ENCODE measurements at places on chromosomes 1 and 21.

GRCh38 chr1:171173069-171173468, 12.0 kb upstream of the FMO2 start:
- DNase-seq: no peak

GRCh38 chr1:170707959-170708655, 44.2 kb downstream of the PRRX1 start:
- DNase-seq: no peak

DNA sequence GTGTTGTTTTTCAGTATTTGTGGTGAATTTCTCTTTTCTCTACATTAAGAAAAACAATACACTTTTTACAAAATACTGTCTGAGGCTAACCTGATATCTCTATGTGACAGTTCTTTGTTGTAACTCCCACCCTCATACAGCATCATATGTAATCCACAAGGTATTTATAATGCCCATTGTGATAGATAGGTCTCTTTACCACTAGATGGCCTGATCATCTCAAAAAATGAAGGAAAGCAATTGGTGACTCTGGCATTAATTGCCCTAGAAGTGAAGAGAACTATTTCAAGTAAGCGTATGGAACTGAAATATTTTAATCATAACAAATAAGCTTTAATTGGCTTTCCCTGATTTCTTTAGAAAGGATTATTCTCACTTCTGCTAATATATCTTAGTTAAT, 36.2 kb upstream of the HFM1 start:
- no peak for DNase-seq

DNA sequence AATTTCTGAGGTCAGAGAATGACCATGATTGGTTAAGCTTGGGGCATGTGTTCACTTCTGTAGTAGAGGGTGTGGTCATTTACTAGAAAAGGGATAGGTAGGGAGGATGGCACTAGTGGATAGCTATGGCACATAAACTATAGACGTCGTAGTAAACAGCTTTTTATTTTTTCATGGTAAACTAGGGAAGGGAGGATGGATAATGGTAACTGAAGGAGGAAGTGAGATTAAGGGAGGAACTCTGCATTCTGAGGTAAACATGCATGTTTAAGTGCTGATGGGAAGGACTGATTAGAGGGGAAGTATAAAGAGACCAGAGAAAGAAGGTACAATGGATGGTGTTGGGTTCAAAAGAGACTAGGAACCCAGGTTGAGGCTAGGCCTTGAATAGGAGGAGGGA, 26.9 kb downstream of the PTGS2 start:
- DNase-seq: no peak

GRCh38 chr21:41427556-41427955, 1.5 kb downstream of the MX1 start:
- no peak for DNase-seq

GRCh38 chr1:59570524-59570923, 244.2 kb upstream of the HOOK1 start:
- no peak for DNase-seq

- DNase-seq: no peak
These were observed 192.3 kb upstream of the C1orf87 start for GRCh38 chr1:60265560-60266535.

- no peak for DNase-seq
These were observed 9.7 kb upstream of the TEDDM1 start for GRCh38 chr1:182410138-182410537.

GRCh38 chr1:177858332-177858821, 111.5 kb downstream of the SEC16B start:
- no peak for DNase-seq

- DNase-seq: no peak
These were observed 131.6 kb downstream of the PTGER3 start for GRCh38 chr1:70916034-70916427.

- DNase-seq: peak; percentile 36
These were observed 810 bp downstream of the SLC19A1 start for GRCh38 chr21:45541221-45542039.

DNA sequence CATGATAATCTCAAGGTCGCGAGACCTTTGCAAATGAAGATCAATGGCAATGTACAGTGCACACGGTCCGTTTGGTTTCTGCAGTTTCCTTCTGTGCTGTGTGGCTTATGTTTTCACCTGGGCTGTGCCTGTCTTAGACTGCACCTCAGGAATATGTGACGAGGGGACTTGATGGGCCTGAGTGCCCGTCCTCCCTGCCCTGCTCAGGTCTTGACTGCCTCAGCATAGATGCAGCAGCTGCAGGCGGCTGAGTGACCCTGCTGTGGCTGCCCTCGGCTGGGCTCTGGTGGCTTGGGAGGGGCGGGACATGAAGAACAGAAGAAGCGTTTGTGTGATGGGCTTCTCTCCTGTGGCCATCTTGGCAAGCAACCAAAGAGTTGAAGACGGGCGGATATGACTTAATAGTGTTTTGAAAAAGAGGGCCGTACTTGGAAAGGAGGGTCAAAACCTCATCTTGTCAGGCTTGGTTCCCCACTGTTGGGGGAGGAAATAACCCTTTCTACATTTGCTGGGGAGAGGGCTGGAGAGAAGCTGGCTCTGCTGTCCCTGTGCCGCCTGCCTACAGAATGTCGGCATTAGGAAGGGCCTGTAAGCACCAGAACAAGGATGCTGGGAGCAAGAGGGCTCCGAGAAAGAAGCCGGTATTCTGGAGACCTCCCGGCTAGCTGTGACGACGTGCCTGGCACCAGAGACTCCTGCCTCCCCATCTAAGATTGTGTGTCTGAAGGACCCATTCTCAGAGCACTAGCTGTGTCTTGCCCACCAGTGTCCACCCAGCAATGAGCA, 7.1 kb downstream of the MYBPHL start:
- DNase-seq: no peak

- no peak for DNase-seq
These were observed 5.0 kb upstream of the ACOT11 start for GRCh38 chr1:54542962-54543539.

DNA sequence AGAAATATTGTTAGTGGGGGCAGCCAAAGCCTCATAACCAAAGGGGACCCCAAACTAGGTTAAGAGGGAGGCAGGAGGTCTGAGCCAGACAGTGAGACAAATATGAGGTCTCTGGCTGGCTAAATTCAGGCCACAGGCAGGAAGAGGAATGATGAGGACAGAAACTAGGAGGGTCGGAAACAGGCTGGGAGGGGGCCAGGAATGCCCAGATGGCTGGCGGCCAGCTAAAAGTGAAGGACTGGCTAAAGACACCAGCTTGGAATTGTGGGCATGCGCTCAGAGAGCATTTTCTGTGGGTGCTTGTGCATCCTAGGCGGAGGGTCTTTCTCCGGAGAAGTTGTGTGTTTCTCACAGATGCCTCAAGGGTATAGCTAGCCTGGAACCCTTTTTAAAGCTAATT, 77.0 kb downstream of the PGM1 start:
- no peak for DNase-seq

GRCh38 chr1:194280463-194280862, 1094.0 kb upstream of the B3GALT2 start:
- no peak for DNase-seq

DNA sequence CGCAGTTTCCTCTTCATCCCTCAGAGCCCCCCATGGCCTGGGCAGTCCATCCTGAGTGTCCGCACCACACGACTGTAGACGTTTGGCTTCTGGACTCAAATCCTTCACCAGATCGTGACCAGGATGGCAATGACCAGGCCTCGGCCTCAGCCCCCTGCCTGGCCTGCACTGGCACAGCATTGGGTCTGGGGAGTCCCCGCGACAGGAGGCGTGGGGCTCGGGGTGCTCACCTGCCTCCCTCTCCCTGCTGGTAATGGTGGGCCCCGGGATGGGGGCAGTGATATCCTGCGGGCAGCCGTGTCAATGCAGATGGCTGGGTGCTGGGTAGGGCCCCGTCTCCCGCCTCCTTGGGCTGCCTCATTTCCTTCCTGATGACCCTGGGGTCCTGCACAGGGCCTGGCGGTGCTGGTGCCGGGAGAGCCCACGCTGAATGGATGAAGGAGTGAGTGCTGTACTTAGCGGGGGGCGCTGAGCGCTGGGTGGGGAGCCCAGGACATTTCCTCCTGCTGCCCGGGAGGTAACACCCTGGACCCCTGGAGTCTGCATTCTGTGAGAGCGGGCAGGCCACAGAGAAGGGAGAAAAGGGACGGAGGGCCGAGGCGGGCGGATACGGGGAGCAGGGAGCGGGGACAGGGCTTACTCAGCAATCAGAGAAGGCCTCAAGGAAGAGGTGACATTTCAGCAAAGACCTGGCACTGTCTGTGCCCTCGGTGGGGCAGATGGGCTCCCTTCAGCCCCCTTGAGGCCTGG, 2.1 kb upstream of the TNFRSF14 start:
- DNase-seq: no peak

DNA sequence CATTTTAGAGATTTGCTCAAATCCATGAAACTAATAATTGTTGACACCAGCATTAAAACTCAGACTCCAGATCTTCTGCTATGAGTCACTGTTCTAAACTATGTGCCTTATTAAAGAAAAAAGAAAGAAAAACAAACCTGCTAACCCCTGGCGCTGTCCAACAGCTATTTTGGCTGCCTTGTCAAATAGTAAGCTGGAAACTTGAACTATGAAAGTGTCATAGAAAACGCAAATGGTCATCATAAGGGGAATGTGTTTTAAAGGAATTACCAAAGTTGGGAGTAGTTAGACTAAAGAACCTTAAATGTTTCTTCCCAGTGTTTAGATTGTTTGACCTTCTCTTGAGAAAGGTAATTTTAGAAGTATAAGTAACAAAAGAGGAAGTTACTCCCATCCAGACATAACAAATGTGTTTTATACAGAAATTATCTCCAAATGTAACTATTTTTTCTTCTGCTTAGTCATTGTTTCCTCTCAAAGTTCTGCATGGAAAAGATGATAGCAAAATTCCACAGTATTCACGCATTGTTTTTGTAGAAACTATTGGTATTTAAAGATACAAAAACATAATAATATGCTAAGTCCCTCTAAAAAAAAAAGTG, 272.4 kb downstream of the TPR start:
- DNase-seq: no peak

DNA sequence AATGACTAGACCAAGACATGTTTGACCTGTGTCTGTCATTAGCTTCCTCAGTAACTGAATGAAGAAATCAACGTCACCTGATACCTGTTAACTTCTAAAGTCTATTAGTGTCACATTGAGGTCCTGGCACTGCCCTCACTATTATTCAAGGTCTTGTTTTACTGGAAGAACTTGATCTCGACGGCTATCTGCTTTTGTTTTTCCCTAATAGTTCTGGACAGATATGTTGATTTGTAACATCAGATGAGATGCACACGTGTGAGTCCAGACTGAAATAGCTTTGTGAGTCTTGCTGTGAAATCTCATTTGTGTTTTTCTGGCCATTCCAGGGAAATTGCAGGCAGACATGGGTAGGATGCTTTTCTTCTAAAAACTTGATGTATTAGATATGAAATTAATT, 159.2 kb downstream of the RYR2 start:
- DNase-seq: no peak

- no peak for DNase-seq
These were observed 91.9 kb downstream of the KCNT2 start for GRCh38 chr1:196516373-196516772.

DNA sequence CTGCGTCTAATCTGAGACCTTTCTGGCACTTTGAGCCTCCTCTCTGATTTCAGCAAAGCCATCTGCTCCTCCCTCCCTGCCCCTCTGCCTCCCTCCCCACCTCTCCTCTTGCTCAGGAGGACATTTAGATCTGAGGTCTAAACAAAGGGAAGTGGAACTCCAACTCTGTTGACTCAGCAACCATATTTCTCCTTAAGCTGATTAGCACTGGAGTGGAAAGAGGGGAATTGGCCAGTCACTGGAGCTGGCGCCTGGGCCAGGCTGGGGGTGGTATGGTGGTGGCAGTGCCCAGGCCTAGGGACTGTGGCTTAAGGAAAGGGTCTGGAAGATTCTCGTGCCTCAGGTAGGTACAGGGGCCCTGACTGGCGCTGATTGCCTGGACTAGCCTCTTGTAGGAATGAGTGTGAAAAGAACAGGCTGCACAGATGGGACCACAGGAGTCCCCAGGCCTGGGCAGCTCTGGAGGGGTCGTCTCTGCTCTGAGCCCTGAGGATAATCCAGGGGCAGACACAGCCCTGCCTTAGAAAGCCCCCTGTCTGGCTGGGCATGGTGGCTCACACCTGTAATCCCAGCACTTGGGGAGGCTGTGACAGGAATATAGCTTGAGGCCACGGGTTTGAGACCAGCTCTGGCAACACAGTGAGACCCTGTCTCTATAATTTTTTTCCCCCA, 11.9 kb downstream of the SH2D2A start:
- DNase-seq: no peak

DNA sequence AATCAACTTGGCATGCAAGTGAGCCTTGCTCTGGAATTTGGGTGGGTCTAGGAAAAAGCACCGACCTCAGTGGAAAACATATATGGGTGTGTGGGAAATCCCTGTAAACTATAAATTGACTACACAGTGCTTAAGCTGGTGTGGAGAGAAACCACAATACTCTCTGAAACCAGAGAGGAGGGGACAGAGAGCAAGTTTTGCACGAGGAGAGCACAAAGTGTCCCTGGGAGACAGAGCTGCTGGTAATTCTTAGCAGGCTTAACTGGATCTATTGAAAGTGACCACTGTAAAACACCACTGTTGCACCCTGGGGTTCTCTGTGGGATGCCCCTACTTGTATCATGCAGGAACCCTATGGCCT, 12.8 kb downstream of the KCNJ15 start:
- no peak for DNase-seq

DNA sequence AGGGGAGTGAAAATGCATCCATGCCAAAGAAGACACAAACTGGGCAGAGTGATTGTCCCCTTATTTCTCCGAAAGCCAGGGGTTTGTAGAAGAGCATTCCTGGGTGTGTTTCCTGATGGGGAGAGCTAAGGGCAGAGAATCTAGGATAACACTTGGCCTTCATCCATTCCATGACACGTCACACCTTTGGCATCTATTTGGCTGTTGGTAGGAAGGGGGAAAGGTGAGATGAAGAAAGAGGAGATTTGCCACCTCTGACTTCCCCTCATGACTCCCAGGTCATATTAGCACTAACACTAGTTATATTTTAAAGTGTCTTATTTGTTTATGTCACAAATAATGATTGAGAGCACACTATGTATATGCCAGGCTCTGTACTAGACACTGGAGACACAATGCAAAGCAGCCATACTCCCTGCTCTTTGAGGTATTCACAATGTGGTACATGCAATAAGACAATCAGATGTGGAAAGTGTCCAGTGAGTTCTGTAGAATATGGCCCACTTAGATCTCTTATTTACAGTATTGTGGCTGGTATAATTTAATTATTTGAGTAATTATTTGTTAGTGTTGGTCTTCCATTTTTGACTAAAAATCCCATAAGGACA, 54.5 kb upstream of the GADD45A start:
- DNase-seq: no peak

- DNase-seq: no peak
These were observed 32.6 kb upstream of the SPOCD1 start for GRCh38 chr1:31848381-31848897.

GRCh38 chr1:19344372-19344810, 32.3 kb downstream of the SLC66A1 start:
- DNase-seq: no peak

- no peak for DNase-seq
These were observed 19.5 kb downstream of the SFPQ start for GRCh38 chr1:35173491-35173890.

DNA sequence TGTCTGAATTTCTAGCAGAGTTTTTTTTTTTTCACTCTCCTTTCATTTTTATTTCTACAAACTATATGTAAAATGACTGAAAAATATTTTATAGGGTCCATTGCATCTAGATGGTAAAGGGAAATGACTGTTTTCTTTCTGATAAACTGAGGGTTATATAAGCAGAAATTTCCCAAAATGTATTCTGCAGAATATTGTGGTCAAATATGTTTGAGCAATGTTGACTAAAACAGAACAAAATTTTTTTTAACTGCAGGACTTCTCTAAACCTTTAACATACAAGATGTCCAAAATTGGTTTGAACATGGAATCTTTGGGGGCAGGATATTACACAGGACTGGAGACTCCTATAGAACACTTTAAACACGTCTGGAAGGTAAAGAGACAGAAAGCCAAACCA, 190.5 kb downstream of the TOMM20 start:
- no peak for DNase-seq
